Islet precursor cell (in vitro differentiated cells): ENCODE measurements at places on chromosomes 7 and 10.

DNA sequence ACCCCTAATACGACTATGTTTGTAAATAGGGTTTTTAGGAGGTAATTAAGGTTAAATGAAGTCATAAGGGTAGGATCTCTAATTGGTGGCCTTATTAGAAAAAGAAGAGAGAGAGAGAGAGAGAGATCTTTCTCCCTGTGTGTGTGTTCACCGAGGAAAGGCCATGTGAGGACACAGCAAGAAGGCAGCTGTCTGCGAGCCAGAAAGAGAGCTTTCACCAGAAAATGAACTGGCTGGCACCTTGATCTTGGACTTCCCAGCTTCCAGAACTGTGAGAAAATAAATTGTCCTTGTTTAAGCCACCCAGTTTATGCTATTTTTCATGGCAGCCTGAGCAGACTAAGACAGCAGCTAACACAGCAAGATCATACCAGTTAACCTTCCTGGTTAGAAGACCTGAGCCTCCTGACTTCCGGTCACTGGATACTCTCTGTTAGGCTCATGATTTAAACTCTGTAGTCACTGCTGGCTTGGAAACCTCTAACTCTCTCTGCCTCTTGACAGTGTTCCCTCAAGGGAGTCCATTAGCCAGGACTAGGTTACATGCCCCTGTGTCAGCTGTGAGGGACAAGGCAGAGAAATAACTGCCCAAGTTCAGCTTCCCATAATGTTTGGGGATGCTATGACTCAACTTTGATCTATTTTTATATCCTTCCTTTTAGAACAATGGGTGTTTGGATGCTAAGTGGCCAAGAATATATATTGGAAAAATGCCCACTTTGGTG, 102.3 kb downstream of the DYNC1I1 start:
- DNase-seq: no peak

DNA sequence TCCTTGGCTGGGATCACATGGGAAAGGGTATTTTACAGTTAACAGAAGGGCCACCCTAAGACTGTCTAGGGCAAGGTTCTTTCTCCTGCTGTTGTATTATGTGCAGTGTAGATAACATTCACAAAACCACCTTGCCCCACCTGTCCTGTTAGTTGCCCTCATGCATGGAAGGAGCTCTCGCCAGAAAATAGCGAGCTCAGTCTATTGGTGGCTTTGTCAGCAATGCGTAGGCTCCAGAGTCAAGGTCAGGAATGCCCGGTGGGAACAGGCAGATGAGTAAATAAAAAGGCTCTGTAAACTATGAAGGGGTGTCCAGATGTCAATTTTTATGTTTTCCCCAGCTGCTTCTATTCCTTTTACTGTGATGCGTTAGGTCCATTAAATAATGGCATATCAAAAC, 107.1 kb upstream of the WDR11 start:
- no peak for DNase-seq

DNA sequence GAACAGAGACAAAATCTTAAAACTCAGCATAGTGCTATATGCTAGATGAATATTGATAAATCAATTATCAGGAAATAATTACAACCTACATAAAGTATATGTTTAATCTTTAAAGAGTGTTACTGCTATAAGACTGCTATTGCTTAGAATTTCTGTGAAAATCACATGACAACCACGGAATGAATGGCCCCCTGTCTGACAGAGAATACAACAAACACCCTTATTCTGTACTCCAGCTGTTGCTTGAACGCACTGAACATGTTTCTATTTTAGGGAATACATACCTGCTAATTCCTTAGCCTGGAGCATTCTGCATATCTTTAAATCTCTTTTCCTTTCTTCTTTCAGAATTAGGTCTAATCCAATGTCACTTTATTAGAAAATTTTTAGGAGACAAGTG, 452.4 kb upstream of the PHF14 start:
- DNase-seq: no peak

GRCh38 chr10:51137756-51138529, 63.7 kb downstream of the PRKG1 start:
- DNase-seq: no peak

GRCh38 chr10:2981361-2981801, 86.0 kb upstream of the PFKP start:
- no peak for DNase-seq

DNA sequence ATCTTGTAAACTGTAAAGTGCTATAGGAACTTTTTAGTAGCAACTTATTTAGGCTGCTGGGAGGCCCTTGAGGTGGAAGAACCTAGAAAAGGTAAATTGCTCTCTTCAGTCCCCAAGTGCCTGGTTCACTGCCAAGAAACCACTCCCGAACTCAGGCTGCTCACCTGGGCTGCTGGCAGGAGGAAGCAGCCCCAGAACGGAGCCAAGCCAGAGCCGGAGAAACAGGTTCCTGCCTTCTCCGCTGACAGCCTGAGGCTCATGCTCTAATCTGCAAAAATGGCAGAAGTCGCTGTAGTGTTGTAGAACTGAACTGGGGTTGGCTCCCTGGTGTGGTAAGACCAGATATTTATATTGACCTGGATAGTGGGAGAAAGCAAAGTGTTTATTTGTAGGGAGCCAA, 136.0 kb downstream of the CUL2 start:
- peak; percentile 90 for DNase-seq

DNA sequence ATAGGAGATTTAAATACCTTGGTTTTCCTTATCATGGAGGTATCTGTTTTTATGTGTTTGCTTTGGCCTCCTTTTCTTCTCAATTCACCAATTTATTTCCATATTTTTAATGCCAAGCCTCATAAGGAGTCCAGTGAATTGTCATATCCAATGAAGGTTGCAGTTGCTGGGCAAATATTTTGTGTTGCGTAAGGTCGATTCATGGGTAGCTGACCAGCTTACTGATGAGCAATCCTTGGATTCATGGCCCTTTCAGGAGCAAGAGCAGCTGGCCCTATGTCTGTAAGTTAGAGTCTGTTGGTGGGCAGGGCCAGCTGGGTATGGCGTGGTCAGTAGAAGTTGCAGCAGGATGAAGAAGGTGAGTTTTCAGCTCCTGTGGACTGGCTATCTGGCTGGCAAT, 182.9 kb downstream of the PFKFB3 start:
- no peak for DNase-seq

DNA sequence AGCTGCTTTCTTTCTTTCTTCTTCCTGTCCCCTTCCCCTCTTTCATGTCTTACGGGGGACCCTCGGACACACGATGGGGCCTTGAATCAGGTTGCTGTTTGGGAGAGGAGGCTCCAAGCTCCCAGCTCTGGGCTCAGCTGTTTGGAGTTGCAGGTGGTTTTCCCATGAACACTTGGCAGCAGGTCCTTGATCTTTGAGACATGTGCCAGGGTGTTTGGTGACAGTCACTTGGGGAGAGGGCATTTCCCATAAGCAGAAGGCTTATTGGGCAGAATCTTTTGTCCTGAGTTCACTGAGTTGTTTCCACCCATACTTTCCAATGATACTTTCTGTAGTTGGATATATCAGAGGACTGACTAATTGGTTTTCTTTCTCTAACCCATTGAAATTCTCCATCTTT, 104.7 kb upstream of the SH2B2 start:
- DNase-seq: no peak

GRCh38 chr10:62376071-62377025, 2.2 kb downstream of the ZNF365 start:
- DNase-seq: no peak

- DNase-seq: peak; percentile 73
Measured at GRCh38 chr7:139618482-139619366, 95.2 kb downstream of the CLEC2L start.

- DNase-seq: no peak
Measured at GRCh38 chr7:144659211-144659610, 176.6 kb downstream of the TPK1 start.

GRCh38 chr7:87404674-87405073, 59.2 kb downstream of the CROT start:
- DNase-seq: no peak

GRCh38 chr7:30462179-30462578, 16.4 kb downstream of the NOD1 start:
- no peak for DNase-seq

GRCh38 chr7:107999779-108000560, 3.0 kb downstream of the LAMB1 start:
- peak; percentile 85 for DNase-seq

DNA sequence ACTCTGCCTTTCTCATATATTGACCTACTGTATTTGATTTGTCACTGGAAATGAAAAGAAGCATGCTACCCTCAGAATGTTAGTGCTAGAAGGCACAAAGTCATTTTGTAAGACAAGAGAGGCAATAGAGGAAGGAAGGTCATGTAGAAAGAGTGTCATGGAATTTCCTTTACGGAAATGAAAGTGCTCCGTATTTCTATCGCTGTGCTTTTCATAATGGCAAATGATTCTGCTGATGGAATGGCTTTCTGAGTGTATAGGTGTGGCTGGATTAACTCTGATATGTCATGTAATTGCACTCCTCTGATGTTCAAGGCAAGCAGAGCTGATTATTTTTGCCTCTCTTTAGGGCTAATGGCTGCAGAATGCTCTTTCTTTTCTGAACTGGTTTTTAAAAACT, 15.5 kb upstream of the STEAP4 start:
- DNase-seq: no peak

GRCh38 chr7:45181991-45182855, 24.6 kb downstream of the RAMP3 start:
- DNase-seq: peak; percentile 47

GRCh38 chr7:6160191-6160623, 112.2 kb downstream of the CYTH3 start:
- DNase-seq: peak; percentile 86

GRCh38 chr7:88089561-88089960, 130.3 kb downstream of the SRI start:
- no peak for DNase-seq
